ENCODE measurements at places on chromosomes 7 and 10.

GRCh38 chr7:141930211-141930610 lies 14.0 kb downstream of the OR9A4 start:
- DNase-seq: no peak

GRCh38 chr7:88165697-88166096 lies 54.1 kb downstream of the SRI start:
- DNase-seq: no peak

DNA sequence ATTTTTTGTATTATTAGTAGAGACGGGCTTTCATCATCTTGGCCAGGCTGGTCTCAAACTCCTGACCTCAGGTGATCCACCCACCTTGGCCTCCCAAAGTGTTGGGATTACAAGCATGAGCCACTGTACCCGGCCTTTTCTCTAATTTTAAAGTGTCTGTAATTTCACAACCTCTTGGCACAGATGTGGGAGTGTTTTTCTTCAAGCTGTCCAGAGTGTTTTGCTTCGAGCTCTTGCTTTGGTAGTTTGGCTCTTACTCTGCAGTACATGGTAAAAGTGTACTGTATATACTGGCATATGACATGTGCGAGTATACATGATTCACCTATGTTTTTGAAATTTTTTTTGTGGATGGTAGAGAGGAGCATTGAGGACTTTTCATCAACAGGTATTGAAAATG lies 9.8 kb downstream of the SRGN start:
- DNase-seq: no peak

DNA sequence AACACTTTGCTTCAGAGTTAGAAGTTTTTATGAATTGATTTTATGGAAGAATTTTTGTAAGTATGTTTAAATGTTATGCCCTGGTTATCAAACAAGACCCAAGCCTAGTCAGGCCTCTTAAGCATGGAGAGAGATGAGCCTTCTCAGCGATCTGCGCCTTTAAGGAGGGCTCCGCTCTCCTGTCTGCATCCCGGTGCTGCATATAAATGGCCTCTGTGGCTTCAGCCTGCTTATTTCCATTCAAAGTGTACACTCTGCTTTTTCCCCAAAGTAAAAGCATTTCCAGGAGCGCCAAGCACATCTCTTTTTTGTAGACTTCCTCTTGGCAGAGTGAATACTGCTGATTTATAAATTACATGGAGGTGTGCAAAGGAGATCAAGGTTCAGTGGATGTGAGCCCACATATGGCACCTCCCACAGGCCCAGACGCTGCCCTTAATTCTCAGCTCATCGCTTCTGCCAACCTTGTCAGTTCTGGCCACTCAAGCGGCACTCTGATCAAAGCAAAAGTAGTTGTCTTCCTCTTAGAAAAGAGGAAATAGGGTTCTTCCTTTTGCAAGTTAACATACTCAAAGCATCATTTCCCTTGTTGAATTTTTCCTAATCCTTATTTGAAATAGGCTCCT lies 70.0 kb upstream of the SFMBT2 start:
- no peak for DNase-seq

GRCh38 chr7:80087771-80088170 lies 46.9 kb upstream of the GNAI1 start:
- DNase-seq: no peak

DNA sequence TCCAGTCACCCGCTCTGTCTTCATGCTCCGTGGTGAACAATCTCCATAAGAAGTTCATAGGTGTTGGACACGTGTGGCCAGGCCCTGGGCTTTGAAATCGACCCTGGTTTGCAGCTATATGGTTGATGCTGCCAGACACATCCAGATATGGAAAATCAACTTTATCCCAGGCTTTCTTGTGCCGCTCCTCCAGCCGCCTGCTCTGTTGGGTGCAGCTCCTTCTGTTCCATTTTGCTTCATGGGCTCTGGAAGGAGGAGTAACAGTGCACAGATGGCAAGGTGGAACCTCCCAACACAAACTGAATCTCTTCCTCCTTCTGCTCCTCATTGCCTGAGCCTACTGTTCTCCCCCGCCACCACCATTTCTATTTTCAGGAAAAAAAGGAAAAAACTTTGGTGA lies 44.7 kb downstream of the THNSL1 start:
- no peak for DNase-seq

- DNase-seq: no peak
Observed at GRCh38 chr10:58968389-58968755, 208.1 kb upstream of the PHYHIPL start.

- no peak for DNase-seq
Observed at GRCh38 chr10:5588603-5589002, 63.8 kb downstream of the CALML3 start.

DNA sequence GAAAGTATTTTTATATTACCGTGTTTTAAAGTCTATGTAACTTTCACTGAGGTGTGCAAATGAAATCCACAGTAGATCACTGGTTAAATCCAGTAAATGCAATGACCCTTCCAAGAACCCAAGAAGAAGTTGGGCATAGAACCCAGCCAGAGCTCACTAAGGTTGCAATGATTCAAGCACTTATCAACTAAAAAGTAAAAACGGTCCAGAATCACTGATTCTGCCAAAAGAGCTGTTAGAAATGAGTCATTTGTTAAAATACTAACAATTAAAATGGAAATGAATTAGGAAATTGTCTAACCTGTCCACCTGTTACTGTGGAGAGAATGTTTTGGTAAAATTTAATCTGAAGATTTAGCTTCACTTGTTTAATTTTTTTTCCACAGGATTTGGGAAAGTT lies 74.4 kb downstream of the ANK3 start:
- DNase-seq: no peak

DNA sequence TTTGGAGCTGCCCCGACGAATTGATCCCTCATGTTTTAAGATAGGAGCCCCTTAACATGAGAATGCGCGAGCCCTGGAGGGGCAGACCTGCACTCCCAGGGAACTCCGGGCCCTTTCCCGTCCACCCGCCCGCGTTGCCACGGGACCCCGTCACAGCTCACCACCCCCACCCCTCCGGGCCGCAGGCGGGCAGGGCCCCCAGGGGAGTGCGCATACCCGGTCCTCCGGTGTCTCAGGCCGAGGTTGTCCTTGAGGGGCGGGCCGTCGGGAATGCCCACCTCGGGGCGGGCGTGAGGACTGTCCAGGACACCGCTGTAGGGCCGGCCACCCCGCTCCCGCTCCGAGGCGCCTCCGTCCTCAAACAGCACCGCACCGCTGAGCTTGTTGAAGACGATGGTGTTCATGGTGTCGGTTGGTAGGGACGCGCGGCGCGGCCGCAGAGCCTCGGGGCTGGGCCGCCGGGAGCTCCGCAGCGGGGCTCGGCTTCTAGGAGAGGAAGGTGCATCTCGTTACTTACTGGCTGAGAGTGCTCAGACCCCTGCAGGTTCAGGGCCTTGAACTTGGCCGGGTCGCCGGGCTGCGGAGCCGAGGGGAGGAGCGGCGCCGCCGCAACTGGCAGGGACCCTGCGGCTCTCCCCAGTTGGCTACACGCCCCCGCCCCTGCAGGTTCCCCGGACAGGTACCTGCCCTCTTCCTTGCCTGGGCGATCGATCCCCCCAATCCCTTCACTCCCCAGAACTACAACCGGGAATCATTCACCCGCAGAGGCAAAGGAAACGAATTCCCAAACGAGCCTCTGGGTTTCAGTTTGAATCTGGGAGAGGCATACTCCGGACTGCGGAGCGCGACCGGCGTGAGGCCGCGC lies 2.4 kb downstream of the MKX start:
- no peak for DNase-seq

DNA sequence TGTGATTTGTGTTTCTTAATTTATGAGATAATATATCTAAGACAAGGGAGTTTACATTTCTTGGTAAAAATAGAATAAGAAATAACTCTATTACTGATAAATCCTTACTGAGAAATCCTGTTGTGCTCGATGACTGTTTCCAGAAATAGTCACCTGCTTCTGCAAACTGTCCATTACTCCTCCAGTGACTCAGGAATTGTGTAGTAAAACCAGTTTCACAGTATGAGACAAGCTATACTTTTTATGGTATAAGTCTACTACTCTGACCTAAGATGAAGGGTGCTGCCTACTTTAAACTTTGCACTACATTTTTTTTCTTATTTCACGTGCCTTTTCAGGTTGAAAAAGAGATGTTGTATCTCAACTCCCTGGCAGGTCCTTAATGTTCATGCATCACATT lies 6.8 kb upstream of the ANKRD22 start:
- no peak for DNase-seq

- no peak for DNase-seq
Observed at GRCh38 chr10:59819265-59819664, 66.0 kb upstream of the MRLN start.

- DNase-seq: no peak
Observed at GRCh38 chr10:32788359-32788758, 169.7 kb downstream of the ITGB1 start.

- no peak for DNase-seq
Observed at GRCh38 chr10:6583447-6583846, 3.4 kb upstream of the PRKCQ start.

DNA sequence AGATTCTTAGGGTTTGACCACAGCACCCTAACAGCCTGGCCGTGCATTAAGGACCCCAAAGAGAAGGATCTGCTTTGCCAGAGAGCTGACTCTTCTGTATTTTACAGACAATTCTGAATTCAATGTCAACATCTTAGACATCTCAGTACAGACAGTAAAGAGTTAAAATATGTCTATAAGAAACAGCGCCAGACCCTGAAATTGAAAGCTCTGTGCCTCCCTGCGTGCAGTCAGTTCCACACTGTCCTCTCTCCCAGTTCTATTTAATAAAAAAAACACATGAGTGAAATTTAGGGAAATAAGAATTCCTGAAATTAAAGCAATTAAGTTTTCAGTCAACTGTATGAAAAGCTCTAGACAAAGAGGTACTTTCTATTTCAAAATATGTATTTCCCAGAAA lies 45.1 kb downstream of the MET start:
- DNase-seq: no peak

DNA sequence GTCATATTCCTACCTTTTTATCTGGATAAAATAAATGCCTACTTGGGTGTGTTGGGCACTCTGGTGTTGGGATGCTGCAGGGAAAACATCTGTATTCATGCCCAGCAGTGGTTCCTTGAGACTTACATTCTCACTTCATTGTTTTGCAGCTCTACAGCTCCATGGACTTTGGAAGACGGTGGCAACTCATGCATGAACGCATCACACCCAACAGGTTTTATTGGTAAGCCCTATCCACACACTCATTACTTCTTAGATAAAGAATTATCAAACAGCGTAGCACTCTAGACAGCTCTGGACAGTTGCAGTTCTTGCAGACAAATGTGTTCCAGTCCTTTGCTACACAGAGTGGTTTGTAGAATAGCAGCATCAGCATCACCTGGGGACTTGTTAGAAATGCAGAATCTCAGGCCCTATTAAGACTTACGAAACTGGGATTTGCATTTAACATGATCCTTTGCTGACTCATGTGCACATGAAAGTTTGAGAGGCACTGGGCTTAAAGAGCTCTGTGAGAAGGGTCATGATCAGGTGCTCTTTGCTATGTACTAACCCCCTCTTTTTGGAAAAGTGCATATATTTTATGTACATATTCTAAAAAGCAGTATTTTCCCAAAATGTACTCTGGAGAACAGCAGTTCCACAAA lies 401.9 kb downstream of the SORCS3 start:
- DNase-seq: no peak

- DNase-seq: no peak
Observed at GRCh38 chr7:13790611-13791010, 198.9 kb downstream of the ETV1 start.

Measured in midbrain (tissue), 1 donor.